ENCODE measurements at places on chromosomes 1 and 21. TPM values are rescaled to one million over a fixed set of nuclear protein-coding genes. Genes with fewer than 3 reads are reported as not detected.

Gene LY9
- 25.3 TPM for total RNA-seq

Gene TEX38
- not detected for total RNA-seq

Gene IGSF3
- 12.5 TPM for total RNA-seq

Gene FCRL6
- total RNA-seq: 0.33 TPM

Gene MLLT11
- 10.8 TPM for total RNA-seq

Gene OR2T29
- not detected for total RNA-seq

- no peak for DNase-seq
Measured at GRCh38 chr1:220703305-220703704, 13.1 kb downstream of the C1orf115 start.

GRCh38 chr1:1290238-1290731 lies 10.0 kb downstream of the SCNN1D start:
- DNase-seq: no peak

GRCh38 chr1:7456722-7457082 lies 314.4 kb upstream of the VAMP3 start:
- DNase-seq: no peak

GRCh38 chr1:8533124-8533523 lies 215.2 kb downstream of the SLC45A1 start:
- DNase-seq: no peak

GRCh38 chr1:64282351-64282750 lies 78.9 kb downstream of the UBE2U start:
- DNase-seq: no peak

GRCh38 chr1:200837931-200838571 lies 34.7 kb upstream of the GPR25 start:
- no peak for DNase-seq

GRCh38 chr1:19765623-19766022 lies 34.1 kb downstream of the TMCO4 start:
- DNase-seq: no peak

- DNase-seq: no peak
Measured at GRCh38 chr1:225500624-225501192, 72.9 kb upstream of the LBR start.

DNA sequence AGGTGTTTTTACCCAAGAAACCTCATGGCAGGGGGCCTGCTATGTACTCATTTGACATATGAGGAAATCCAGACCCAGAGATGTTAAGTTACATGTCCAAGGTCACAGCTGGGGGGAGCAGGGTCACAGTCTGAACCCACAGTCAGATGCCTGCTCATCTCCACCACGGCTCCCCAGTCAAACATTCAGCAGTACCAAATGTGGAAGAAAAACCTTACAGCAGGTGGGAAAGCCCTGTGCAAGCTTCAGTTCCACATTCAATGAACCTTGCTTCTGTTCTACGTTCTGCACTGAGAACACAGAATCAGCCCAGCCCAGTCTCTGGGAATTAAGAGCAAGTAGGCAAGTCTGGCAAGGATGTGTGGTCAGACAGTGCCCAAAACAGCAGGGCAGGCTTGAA lies 35.2 kb downstream of the LRP8 start:
- DNase-seq: no peak

- no peak for DNase-seq
Measured at GRCh38 chr21:27808923-27809322, 842.0 kb upstream of the ADAMTS5 start.

GRCh38 chr1:12204140-12204539 lies 25.7 kb upstream of the VPS13D start:
- no peak for DNase-seq

DNA sequence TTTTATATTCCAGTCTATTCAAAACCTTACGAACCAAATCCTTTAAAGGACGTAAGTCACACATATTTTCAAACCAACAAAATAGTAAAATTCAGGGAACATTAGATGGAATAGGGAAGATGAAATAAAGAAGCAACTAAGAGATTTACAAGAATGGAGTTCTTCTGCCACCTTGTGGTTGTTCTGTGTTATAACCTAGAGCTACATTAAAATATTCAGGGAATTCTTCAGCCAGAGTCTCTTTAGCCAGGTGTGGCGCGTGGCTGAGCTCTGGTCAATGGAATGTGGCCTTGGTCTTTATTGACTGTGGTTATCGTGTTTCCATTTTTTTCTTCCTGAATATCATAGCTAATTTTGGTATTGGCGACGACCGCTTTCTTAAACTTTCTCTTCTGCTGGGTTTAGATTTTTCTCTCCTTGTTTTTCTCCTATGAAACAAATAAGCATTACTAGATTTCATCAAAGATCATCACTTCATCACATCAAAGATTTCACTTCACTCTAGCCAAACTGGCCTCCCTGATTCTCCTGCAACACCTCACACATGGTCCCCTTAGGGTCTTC lies 221.3 kb downstream of the MRPL39 start:
- peak; percentile 40 for DNase-seq

- no peak for DNase-seq
Measured at GRCh38 chr1:2986549-2987305, 34.5 kb upstream of the ACTRT2 start.

- DNase-seq: no peak
Measured at GRCh38 chr1:83691953-83692500, 306.9 kb downstream of the TTLL7 start.

DNA sequence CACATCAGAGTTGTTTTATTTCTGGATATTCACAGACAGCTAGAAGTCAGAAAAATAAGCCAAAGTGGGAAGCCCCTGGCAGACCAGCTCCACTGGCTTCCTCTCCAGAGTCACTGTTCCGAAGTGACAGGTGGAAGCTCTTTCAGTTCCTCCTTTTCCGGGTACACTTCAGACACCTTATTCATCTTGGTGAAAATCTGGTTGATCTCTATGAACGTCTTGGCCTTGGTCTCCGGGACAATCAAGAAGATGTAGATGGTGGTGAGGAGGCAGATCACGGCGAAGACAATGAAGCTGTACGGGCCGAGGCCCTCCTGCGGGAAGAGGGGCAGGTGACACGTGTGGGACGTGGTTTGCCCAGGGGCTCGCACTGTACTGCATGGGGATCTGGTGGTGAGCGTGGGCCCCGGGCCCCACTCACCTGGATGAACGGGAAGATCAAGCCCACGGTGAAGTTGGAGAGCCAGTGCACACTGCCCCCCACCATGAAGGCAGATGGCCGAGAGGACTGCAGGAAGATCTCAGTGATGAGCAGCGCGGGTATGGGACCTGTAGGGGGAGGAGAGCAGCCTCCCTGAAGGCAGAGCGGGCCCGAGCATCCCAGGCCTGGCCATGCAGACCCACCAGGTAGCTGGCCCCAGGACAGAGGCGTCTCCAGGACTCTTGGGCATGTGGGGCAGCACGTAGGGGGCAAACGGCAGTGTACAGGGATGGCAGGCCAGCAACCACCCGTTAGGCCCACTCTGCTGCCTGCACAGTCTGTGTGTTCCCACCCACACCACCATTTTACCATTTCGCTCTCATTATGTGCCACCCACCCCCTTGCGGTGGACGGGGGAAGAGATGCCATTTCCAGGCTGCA lies 11.5 kb upstream of the SLC2A7 start:
- no peak for DNase-seq

DNA sequence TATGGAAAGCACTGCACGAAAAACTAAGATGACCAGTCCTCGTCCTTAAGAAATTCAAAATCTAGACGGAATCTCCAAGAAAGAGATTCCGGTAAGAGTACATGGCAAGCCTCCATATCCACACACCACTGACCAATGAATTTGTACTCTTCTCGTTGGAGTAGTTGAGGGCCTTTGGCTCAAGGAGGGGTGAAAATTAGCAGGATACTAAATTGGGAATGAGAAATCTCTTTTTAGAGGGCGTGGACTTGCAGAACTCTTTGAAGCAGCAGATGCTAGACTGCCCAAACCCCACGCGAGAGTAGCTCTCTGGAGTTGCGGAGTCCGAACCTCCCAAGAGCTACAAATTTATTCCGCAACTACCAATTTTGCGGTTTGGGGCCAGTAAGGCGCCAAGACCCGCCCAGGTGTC lies 872 bp upstream of the PPP2R5A start:
- no peak for DNase-seq

DNA sequence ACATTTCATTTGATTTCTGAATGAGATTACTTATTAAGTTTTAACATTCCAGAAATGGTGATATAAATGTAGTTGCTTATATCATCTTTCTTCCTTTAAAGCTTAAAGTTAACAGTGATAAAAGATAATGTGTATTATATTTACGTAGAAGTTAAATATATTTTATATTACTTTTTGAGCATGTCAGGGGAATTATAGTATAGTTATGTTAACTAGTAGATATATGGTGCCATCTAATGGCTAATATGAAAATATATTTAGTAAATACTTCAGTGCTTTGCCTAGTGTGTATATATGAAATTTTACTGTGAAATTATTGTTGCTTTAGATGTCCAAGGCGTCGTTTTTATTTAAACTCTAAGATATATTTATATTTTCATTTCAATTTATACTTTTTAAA lies 51.5 kb downstream of the SYT14 start:
- no peak for DNase-seq

- no peak for DNase-seq
Measured at GRCh38 chr1:54375712-54376429, 30.3 kb downstream of the SSBP3 start.

Measured in thymus (tissue), 14 donors.